ENCODE measurements at places on chromosomes 3 and 15.

- peak; percentile 12 for DNase-seq
Measured at GRCh38 chr3:112582244-112582874, 20.5 kb downstream of the SLC35A5 start.

- no peak for DNase-seq
Measured at GRCh38 chr3:120227710-120228347, 57.2 kb downstream of the GPR156 start.

- no peak for DNase-seq
Measured at GRCh38 chr3:52438579-52439425, 6.1 kb downstream of the SEMA3G start.

DNA sequence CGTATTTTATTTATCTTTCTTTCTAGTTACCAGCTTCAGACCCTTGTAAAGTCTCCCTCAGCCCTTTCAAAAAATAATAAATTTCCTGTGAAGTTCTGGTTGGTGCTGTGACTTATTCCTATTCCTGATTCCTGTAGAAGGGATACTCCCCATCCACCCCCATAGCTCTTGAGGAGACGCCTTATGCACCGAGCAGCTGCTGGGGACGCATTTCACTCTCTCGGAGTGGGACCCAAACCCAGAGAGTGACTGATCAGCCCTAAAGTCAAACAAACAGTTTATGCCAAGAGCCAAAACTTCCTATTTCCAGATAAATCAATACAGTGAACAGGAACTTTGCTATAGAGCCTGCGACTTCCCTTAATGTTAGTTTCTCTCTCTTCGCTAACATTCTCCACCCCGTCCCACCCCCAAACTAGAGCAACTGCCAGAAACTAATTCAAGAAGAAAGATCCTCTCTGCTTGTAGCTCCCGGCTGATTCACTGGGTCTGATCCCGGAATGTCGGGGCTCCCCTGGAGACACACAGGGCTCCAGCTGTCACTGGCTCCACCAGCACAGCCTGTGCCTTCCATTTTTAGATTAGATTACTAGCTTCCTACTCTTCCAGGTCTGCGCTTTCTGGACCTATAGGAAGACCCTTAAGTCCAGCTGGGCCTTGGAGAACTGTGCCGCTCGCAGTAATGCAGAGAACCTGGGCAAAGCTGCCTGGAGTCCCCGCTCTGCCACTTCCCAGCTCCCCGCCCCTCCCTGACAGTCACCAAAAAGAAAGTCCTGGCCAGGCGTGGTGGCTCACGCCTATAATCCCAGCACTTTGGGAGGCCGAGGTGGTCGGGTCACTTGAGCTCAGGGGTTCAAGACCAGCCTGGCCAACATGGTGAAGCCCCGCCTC is 45.2 kb downstream of the KLHL25 start:
- no peak for DNase-seq

- DNase-seq, result no peak
Measured at GRCh38 chr15:42491539-42492225, 741 bp upstream of the ZNF106 start.

DNA sequence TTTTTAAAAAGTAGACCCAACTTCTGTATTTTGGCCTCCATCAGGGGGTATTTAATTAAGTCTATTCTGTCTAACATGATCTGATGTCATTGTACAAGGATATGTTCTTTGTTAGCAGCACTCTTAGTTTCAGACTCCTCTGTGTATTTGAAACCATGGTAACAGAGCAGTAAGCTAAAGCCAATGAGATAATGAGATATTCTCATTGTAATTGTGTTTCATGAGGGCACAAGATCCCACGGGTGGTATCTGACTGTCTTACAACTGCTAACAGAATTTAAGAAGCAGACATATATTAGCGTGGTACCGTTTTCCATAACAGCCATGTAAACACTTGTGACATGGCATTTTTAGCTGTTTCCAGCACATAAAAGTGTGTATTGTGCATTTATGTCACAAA is 251.2 kb upstream of the VEPH1 start:
- DNase-seq, result no peak

GRCh38 chr15:38868326-38869114 is 303.9 kb upstream of the RASGRP1 start:
- DNase-seq, result no peak

GRCh38 chr15:31332020-31332680 is 5.5 kb downstream of the KLF13 start:
- DNase-seq, result no peak

DNA sequence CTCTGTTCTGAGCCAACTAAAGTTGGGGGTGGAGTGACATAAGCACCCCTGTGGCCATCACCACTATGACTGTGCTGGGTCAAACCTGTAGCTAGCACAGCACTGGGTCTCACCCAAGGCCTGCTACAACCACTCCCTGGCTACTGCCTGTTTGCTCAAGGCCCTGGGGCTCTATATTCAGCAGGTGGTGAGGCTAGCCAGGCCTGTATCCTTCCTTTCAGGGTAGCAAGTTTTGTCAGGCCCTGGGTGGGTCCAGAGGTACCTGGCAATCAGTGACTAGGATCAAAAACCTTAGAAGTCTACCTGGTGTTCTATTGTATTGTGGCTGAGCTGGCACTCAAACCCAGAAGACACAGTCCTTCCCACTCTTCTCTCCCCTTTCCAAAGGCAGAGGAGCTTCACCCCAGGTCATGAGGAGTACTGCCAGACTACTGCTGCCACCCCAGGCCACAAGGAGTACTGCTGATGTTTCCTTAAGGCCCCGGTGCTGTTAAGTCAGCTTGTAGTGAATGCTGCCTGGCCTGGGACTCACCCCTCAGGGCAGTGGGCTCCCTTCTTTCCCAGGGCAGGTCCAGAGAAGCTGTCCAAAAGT is 170.8 kb downstream of the IGSF11 start:
- no peak for DNase-seq

DNA sequence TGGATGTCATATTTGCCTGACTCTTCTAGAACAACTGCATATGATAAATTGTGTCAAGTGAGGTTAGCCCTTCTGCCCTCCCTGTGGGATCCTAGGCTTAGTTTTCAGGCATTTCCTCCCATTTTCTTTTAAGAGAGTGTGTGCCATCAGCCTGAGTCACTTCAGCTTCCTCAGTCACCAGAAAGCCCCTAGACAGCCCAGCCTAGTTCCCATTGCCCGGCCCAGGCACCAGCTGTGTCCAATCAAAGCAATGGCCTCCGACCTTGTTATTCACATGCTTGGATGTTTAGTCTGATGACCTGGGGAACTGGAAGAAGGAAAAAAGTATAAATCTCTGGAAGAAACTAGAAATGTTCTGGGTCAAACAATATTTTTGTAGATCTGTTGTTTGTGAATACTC is 221.9 kb upstream of the LRIG1 start:
- no peak for DNase-seq

DNA sequence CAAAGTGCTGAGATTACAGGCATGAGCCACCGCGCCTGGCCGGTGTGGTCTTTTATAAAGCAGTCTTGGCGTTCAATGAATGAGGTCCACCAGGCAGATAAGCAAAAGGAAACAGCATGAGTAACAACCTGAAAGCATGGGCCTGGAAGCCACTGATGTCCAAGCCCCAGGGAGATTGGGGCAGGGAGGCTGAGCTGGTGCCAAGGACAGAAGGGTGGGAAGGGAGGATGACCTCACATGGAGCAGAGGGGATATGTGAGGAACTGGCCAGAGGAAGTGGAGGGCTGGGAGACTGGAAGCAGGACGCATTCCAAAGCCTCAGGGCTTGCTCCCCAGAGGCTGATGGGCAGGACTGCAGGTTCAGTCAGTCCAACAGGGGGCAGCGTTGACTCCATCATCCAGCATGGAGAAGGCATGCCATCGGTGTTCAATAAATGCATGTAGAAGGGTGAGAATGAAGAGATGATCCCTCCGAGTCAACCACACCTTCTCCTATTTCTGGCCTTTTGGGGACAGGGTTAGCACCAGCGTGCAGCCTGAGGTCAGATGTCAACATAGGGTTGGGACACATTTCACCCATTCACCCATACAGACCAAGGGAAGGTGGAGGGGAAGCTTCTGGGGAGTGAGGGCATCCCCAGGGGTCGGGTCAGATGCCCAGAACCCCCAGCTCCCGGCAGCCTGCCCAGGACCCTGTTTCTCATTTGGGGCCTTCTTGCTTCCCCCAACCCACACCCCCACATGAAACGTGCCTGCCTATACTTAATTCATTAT is 14.8 kb downstream of the MYL3 start:
- no peak for DNase-seq

DNA sequence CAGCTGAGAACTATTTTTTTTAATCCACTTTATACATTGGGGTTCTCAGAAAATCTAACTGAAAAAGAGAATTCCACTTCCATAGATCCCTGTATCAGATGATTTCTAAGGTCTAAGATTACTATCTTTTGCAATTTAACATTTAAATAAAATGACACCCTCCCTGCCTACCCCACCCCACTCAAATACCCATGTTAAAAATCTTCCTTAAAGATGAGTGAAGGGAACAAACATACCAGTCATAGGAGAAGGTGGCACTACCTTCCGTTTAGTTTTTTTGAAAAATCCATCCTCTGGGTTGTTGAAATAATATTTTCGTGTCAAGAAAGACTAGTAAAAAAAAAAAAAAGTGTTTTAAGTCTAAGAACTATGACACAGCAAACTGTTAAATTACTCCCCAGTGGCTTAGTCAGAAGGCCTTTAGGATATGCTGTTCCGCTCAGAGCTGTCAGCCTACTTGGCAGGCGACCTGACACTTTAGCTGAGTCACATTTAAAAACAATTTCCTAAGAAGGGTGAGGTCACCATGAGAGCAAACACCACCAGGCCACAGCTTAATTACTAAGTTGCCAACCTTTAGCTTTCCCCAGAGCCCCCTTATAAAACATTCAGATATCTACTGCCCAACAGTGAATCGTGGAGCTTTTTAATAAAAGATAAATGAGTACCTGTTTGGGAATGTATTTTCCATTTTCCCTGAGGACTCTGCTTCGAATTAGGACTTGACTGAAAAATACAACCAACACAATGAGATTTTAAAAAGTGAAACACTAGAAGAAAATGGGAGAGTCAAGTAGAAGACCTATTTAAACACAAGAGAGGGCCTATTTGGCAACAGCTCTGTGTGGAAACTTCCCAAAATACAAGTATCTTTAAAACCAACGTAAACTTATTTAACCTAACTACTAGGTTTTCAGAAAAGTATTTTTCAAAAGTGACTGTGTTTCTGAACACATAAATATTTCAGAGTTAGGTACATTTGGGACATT is 9.6 kb downstream of the EMC3 start:
- no peak for DNase-seq

DNA sequence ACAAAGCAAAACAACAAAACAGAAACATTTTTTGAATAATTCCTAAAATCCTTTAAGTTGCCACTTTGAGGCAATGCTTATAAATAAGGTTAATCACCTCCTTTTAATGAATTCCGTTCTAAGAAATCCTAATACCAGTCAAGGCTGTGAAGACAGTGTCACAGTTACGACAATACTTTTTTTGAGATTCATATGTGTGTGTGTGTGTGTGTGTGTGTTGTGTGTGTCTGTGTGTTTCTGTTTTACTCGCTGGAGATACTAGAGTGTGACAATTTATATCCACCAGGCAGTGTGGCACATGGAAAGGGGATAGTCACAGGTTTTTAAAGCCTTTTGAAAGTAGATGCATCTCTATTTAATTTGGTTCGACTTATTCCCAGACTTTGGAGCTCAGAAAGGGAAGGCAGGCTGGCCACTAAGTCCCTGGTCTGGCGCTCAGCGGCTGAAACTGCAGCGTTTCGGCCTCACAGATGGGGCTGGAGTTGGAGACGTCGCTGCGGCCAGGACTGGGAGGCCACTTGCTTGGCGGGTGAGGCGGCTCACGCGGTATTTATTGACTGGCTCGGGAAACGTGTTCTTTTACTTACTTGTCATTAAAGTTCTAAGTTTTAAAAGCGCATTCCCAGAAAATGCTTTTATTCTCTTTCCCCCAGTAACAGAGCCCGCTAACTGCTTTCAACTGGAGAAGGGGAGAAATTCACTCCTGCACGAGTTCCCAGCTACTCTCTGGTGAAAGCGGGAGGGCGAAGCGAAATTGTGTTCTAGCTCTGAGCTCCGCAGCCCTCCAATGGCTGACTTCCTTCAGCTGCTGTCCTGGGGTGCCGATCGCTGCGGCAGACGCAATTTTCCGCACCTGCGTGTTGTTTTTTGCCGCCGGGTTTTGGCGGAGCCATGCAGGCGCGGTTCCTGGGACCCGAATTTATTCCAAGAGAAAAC is 13.7 kb downstream of the ZIC1 start:
- DNase-seq, result no peak

DNA sequence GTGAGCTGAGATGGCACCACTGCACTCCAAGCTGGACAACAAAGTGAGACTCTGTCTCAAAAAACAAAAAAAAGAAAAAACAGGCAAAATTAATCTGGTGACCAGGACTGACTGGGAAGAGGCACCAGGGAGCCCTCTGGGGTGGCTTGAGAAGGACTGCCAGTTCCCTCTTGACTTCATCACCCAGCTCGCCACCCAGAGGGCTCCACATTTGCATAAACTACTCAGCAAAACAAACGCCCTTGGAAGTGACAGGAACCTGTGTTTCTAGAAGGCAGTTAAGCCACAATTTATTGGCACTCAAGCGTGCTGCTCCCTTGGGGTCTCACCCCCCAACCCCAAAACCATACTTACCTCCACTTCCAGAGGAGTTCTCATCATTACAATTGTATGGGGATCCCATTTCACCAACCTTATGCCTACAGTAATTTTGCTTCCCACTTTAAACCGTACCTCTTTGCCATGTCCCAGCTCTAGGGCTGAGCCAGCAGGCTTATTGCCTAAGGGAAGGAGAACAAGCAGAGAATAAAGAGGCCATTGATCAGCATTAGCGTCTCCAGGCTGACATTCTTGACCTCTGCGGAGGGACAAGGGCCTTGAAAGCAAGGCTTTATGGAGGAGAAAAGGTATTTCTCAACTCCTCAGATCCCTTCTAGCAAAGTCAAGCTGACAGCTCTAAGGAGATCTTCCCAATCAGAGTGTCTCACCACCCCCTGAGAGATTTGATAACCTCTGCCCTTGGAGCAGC is 357.4 kb downstream of the SHQ1 start:
- no peak for DNase-seq

- DNase-seq, result no peak
Measured at GRCh38 chr3:122255757-122256439, 69.2 kb upstream of the CSTA start.

DNA sequence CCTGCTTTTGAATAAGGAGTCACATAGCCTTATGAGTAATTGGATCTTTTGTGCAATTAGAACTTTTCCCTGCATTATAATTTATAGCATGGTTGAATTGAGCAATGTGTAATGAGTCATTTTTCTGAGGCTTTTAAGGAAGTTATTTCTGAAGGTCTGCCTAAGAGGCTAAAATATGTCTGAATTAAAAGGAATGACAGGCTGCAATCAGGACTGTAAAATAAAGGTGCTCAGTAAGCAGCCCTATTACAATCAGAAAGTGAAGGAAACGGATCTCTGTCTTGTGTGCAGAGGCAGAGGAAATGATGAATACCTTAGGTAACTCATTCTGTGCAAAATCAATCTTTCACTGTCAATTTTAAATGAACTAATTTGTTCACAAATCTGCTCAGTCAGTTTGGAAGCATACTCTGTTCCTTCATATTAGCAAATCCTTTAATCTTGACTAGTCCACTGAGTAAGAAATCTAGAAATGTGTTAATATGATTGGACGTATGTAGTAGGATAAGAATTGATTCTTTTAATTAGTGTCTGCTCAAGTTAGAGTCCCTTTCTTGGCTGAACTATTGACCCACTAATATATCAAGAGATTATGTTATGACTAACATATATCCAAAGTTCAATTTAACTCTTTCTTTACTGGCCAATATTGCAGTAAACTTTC is 290.1 kb downstream of the ZIC1 start:
- DNase-seq, result no peak
